Stimulated activated CD4-positive, alpha-beta T cell treated with anti-CD3 and anti-CD28 coated beads, Interleukin-2, amount 100 ng/mL, for 24 hours (primary cell): ENCODE measurements at places on chromosomes 5 and 9.

DNA sequence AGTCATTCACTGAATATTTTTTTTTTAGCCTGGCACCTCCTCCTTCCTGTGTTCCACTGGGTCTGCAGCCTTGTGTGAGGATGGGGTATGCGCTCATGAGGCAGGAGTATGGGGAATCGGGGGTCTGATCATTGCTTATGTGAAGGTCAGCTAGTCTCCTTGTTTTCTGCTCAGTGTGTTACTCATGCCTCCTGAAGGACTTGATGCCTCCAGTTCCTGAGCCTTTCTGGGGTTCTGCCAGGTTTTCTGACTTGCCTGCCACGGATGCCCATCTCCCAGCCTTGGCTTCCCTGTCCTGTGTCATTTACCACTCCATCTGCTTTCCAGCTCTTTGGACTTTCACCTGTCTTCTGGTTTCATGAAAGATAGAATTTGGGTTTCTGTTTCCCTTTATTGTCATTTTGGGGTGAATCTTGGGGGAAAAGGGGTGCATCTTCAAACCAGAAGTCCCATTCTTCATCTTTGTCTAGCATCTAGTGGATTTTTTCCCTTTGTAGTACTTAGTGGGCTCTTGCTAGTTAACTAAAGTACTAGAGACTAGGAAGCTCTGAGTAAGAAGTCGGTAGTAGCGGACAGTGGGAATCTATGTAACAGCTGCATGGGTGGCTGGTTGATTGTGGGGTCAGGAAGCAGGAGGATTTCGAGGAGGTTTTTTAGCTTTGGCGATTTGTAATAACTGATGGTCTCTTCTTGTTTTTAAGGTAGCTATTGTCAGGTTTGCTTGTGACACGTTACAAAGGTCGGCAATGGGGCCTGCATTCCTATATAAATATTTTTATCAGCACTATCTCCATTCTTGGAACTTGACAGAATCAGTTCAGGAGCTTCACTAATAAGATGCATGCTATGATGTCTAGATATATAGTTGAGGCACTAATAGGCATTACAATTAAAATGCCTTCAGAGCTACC lies 8.2 kb downstream of the OTULIN start:
- no peak for DNase-seq

- no peak for DNase-seq
These were observed 68.9 kb downstream of the CSF2 start for GRCh38 chr5:132142459-132142858.

GRCh38 chr5:61349935-61350334 lies 17.9 kb downstream of the ZSWIM6 start:
- DNase-seq: no peak

DNA sequence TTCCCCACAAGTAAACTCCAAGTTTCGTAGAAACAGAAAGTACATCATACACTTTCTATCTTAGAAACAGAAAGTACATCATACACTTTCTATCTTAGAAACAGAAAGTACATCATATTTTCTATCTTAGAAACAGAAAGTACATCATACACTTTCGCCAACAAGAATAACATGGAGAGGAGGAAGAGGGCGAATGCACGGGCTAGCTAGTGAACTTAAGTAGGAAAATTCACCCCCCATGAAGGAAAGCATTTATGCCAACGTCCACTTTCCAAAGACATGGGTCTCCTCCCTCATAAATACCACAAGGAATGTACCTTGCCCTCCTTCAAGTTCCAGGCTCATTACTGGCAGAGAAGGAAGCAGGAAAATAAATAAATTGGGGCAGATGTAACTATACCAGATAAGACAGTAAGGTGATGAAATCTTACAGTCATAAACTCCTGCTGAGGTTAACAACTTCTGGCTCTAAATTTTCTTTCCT lies 64.7 kb downstream of the FRMD3 start:
- no peak for DNase-seq

DNA sequence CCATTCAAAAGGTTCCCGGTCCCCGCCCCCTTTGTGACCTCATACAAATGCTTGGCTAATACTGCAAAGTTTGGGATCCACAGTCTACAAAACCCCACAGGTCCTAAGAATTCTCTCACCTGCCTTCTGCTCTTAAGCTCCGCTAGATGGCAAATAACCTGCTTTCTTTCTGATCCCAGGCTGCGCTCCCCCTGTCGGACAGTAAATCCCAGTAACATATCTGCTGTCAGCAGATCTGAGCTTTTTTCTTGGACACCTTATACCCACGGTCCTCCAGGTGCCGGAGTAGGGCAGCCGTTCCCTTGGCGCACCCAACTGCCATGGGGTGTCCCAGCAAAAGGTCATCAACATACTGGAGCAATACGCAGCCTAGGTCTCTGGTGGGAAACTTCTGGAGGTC lies 39.0 kb upstream of the PPP1R26 start:
- DNase-seq: no peak

- no peak for DNase-seq
These were observed 7.0 kb upstream of the CRB2 start for GRCh38 chr9:123349033-123349432.

- no peak for DNase-seq
These were observed 763.8 kb downstream of the DTWD2 start for GRCh38 chr5:118224546-118224945.

- DNase-seq: no peak
These were observed 135.5 kb downstream of the CCDC192 start for GRCh38 chr5:127838661-127839060.

GRCh38 chr5:13943676-13944075 lies 812 bp downstream of the DNAH5 start:
- DNase-seq: no peak

DNA sequence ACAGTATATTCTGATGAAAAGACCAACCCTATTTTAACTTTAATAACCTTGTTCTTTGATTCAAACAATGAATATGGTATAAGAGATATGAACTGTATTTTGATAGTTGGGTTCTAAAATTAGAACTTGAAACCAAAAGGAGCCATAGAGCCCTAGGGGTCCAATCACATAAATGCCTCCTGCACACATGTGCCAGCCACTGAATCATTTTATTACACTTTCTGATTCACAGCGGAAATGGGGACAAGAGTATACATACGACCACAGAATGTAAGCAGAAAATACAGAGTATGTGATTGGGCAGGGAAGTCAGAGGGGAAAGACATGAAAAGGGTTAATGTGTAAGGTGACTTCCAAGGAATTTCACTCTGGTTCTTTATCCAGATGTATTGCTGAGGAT lies 1000.2 kb downstream of the NR2F1-AS1 start:
- no peak for DNase-seq

GRCh38 chr9:109475526-109475925 lies 22.6 kb downstream of the PTPN3 start:
- DNase-seq: no peak

GRCh38 chr5:38509185-38509584 lies 47.3 kb downstream of the LIFR start:
- no peak for DNase-seq

- DNase-seq: no peak
These were observed 616.5 kb downstream of the PTPRD start for GRCh38 chr9:9996259-9996658.

DNA sequence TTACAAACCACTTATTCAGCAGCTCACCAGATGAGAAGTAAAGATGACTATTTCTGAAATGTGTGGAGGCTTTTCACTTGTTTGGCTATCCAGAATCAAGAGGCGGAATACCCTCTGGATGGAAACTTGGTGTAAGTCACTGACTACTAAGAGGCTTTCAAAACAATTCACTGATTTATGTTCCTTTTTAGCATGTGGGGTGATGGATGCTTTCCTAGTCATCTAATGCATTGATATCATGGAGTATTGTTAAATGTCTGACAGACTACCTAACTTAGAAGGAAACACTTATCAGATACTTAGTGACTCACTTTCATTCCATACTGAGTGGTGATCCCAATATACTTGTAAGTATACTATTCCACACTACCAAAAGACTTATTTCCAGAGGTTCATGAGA lies 141.4 kb downstream of the PLK2 start:
- no peak for DNase-seq

GRCh38 chr5:61796773-61797172 lies 464.7 kb downstream of the ZSWIM6 start:
- no peak for DNase-seq

GRCh38 chr9:15965246-15965745 lies 412.5 kb downstream of the CCDC171 start:
- DNase-seq: no peak

GRCh38 chr5:169195601-169196000 lies 105.3 kb downstream of the SLIT3 start:
- no peak for DNase-seq

GRCh38 chr9:19757745-19758144 lies 31.1 kb downstream of the SLC24A2 start:
- no peak for DNase-seq

- no peak for DNase-seq
These were observed 585.1 kb downstream of the TLE4 start for GRCh38 chr9:80156756-80157472.
